Activated naive CD4-positive, alpha-beta T cell treated with Interleukin-2 at 50 U/mL for 16 hours (primary cell): ENCODE measurements at places on chromosomes 6 and 20.

GRCh38 chr6:119985952-119986736 is 636.6 kb upstream of the MAN1A1 start:
- no peak for DNase-seq

DNA sequence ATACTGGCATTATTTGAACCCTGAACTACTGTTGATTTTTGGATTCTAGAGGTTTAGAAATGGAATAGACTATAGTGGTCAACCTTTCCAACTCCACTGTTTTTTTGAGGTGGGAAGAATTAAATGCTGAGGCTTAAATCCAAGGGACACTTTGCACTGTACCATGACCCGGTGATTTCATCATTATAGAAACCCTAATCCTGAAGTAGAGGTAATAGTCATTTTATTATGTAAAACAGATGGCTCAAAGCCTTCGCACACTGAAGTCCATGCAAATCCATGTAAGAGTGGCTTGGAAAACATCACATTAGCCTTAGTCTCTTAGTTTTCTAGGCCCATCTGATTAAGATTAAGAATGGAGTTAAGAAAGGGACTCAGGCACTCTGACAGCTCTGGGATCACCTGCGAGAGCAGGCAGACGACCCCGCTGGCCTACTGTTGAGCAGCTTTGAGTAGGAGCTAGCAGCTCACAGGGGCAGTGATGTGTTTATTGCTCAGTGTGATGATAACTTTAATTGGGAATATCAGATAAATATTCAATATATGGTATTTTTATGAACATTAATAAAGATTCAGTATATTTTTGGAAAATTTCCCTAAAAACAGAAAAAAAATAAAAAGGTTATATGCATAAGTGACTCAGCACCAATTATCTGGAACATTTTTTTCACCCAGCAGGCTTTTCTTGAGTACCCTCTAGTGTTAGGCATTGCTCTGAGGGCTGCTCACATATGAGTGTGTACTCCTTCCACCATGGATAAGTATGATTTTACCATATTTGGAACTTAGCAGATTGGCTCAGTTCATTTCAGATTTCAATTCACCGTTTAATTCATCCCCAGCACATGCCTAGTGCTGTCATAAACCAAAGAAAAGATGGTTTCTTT is 13.4 kb downstream of the SLX4IP start:
- DNase-seq = no peak

DNA sequence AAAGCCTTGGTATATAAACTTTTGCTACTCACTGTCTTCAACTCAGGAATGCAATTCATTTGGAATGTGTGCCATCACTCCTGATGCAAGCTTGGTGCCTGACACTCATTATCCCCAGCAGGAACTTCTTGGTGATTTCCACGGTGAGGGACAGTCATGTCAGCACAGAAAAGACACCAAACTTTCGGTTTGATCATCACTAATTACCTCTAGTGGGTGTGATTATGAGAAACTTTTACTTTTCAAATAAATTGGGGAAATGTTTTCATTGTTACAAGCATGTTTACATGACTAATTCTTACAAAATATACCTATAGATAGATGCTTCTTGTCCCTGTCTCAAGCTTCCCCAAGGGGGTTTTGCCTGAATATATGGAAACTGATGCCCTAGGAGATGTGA is 40.9 kb downstream of the RPP40 start:
- DNase-seq = no peak

DNA sequence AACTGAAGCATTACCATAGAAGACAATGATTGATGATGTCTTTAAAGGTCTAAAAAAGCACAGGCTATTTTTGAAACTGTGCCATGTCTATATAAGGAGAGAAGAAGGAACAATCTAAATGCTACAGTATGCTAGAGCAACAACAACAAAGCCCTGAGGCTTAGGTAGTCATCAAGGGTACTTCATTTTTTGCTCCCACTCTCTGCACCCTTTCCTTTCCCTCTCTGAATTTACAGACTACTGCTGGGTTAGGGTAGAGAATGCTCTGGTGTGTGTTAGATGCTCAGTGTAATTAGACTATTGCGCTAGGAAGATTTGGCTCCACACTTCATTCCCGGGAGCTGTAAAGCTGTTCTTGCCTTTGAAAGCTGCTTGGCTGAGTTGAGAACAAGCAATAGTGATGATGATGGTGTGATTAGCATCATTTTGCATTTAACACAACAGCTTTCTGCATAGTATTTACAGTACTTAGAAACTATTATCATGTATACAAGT is 1262.5 kb upstream of the CITED2 start:
- no peak for DNase-seq
